T follicular helper cell (primary cell): ENCODE measurements at places on chromosomes 7 and 10.

GRCh38 chr10:86360657-86361056 is 5.9 kb downstream of the GRID1 start:
- no peak for DNase-seq

DNA sequence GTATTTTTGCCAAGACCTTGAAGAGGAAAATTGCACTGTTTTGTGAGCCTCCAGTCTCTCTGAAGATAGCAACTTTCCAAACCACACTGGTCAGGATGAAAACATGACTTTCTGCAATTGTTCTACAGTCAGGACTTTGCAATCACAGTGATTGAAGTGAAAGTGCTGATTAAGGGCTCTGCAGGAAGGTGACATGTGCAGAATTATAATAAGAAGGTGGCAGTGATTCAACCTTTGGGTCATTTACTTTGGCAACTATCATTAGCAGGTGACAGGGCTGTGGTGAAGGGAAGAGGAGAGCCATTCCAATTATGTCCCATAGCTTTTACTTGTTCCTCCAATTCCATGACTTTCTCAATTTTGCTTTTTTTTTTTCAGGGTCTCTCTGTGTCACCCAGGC is 350.0 kb upstream of the FZD8 start:
- no peak for DNase-seq

DNA sequence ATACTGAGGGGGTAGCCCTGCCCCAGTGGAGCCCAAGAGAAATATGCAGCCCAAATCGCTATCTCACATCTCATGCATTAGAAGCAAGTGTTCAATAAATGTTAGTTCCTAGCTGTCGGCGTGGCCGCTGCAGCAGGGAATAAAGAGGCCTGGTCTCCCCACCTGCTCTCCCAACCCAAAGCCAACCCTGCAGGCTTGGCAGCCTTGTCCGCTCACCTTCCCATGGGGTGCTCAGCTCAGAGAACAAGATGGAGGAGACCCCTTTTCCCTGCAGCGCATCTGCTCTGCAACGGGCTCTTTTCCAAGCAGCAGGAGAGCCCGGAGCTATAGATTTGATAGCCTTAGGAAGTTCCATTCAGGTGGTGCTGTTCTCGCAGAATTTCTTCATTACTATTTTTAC is 12.0 kb upstream of the DOCK1 start:
- no peak for DNase-seq

GRCh38 chr7:150923196-150923595 is 54.9 kb downstream of the KCNH2 start:
- DNase-seq, result no peak

GRCh38 chr10:29412485-29412884 is 123.6 kb downstream of the LYZL1 start:
- no peak for DNase-seq

- no peak for DNase-seq
Observed at GRCh38 chr7:29483219-29484104, 80.2 kb upstream of the PRR15 start.

- no peak for DNase-seq
Observed at GRCh38 chr7:29622335-29623265, 59.0 kb downstream of the PRR15 start.

DNA sequence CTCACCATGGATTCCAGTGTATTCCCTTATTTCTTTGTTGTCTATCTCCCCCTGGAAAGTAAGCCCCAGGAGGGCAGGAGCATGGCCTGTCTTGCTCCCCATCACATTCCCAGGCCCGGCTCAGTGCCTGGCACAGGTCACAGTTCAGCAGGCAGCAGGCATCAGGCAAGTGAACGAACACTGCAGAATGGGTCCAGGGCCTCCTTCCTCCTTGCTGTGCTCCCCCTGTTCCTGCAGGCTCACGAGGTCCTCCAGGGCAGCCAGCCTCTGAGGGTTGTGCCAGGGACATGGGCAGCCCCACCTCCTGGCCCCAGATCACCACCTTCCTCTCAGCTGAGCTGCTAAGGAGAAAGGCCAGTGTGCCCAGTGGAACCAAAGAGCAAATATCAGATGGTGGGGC is 41.8 kb downstream of the PDLIM1 start:
- DNase-seq, result no peak

- no peak for DNase-seq
Observed at GRCh38 chr7:50327443-50327842, 22.9 kb downstream of the IKZF1 start.
